Amygdala (tissue), 56 donors: ENCODE measurements at places on chromosomes 4 and X.

- no peak for DNase-seq
Measured at GRCh38 chr4:77022560-77023179, 53.1 kb downstream of the CCNI start.

DNA sequence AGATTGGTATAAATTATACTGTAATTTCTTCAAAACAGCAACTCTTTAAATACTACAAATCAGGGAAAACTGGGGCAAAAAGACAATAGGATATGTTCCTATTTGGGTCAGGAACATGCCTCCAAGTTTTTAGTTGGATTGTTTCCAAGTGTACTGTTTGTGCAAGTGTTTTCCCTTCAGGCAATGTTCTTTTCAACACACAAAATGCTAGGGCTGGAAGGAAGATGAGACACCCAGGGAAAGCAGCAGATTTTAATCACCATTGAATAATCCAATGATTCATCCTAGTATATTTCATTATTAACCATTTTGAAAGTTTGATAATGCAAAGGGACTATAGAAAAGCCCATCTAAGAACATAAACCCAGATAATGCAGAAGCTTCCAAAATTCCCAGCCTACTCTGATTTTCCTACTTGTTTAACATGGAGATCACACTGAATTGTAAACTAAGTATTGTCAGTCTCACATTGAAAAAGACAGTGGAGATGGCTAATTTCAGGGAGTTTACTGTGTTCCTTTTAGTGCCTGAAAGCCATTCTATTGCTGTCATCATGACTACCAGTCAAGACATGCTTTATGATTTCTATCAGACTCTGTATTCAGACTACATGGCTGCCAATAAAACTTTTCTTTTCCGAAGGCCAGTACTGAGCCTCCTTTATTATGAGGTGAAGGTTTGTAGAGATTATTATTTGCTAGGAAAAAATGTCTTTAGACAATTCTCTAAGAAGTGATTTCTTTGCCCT, 38.6 kb downstream of the COL4A6 start:
- no peak for DNase-seq

GRCh38 chrX:6225911-6226595, 2.6 kb downstream of the NLGN4X start:
- DNase-seq: peak; percentile 6

GRCh38 chr4:77619408-77619807, 13.8 kb downstream of the CXCL13 start:
- no peak for DNase-seq

- no peak for DNase-seq
Measured at GRCh38 chrX:30920271-30920670, 31.2 kb upstream of the TAB3 start.

DNA sequence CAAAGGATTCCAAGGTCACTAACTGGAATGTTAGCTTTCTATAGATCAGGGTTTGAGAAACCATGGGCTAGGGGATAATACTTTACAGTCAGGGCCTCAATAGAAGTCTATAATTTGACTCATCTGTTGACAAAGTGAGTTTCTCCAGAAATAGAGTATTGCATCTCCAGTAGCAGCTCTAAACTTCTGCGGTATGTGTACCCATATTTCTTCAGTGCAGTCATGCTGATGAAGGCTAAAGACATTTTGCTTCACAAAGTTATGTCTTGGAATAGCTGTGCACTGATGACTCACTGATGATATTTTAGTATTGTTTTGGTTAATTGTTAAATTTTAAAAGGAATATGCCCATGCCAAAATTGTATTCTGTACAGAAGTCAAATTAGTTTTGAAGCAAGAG, 464.9 kb upstream of the AMOT start:
- no peak for DNase-seq

- DNase-seq: no peak
Measured at GRCh38 chr4:84578540-84579402, 4.2 kb upstream of the CDS1 start.

DNA sequence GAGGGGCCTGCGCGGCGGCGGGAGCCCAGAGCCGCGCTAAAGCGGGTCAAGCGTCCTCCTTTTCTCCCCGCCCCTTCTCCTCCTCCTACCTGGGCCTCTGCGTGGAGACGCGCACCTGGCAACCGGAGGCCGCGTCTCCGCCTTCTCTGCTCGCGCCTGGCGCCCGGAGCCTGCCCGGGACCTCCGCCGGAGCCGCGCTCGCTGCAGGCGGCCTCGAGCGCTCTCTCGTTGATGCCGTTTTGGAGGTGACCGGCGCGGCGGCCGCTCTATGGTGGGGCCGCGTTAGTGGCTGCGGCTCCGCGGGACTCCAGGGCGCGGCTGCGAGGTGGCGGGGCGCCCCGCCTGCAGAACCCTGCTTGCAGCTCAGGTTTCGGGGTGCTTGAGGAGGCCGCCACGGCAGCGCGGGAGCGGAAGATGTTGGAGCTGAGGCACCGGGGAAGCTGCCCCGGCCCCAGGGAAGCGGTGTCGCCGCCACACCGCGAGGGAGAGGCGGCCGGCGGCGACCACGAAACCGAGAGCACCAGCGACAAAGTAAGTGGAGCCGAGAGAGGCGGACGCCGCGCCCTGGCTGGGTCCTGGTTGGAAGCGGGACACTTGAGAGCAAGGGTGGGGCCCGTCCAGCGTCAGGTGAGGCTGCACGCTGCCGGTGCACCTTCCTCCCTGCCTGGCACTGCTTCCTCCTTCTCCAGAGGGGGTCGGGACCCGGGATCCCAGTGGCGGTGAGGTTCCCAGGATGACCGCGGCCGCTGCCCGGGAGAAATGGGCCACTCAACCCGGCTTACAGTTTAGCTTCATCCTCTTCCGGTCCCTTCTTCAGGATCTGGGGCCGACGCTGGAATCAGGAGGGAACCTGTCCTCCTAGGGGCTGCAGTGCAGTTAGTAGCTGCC, at the start of gene CDS1:
CDS1 (plus strand) TSS at position 140 of the 888 bp plus-strand sequence; CDS start at position 415, 275 bp downstream.
- peak; percentile 56 for DNase-seq

DNA sequence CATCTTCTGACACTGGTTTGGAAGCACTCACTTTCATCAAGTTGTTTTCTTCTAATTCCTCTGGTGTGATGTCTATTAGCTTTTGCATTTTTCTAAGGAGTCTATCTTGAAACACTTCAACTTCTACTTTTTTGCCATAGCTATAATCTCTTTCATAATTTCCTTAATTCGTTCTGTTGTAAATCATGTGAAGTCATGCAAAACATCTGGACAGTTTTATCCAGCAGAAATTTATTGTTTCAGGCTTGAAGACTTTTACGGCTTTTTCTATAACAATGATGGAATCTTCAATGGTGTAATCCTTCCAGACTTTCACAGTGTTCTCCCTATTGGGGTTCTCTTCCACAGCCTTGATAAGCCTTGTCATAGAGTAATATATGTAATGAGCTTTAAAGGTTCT, 74.9 kb upstream of the PABPC4L start:
- no peak for DNase-seq

- no peak for DNase-seq
Measured at GRCh38 chr4:8585721-8586212, 5.6 kb downstream of the GPR78 start.

DNA sequence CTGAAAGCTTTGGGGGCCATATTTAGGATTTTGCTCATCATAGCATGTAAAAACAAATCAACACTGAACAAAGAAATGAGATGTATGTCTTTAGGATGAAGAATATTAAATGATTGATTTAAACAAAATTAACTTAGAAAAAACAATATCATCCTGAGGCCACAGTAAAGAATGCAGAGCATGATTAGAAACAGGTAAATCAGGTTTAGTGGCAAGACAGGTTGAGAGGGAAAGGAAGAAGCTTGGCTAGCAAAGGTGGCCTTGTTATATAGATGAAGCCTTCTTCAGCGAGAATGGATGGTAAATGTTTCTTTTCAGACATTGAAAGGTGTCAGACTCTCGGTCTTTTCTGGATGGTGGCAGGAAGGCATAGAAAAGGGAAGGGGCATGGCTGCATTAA, 11.9 kb upstream of the MAGEB16 start:
- no peak for DNase-seq

GRCh38 chr4:157600583-157600982, 380.1 kb downstream of the GRIA2 start:
- no peak for DNase-seq

- DNase-seq: no peak
Measured at GRCh38 chr4:9877123-9877522, 95.7 kb downstream of the DRD5 start.

DNA sequence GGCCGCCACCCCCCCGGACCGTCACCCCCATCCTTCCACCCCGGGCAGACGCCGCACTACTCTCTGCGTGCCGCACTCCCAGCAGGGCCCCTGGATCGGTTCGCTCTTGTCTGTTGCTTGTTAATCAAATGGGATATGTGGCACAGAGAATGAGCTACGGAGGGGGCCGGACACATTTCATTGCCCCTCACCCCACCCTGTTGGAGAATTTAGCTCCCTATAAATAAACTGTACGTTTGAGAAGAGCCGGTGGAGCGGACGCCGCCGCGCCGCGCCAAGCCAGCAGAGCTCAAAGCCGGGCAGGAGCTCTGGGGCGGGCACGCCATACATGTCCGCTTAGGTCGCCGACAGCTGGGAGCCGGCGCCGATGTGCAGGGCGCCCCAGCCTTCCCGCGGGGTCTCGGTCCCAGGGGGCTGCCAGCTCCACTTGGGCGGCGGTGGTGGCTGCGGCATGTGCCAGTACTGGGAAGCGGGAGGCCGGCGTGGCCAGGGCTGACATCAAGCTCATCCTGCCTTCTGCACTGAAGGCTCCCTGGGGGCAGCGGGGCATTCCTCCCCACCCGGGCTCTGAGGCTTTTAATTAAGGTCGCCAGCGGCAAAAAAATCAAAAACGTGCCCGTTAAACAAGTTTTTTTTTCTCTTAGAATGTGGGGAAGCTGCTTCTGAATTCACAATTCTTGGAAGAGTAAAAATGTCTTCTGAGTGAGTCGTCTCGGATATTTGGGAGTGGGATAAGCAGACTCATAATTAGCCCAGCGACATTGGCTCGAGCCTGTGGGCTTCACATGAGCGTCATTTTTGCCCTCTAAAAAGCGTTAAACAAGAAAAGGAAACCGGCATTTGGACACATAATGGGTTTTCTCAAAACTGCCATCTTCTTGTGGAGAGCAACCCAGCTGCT, 1.1 kb upstream of the PCDH19 start:
- DNase-seq: no peak
